ENCODE measurements at places on chromosomes 2 and 18.

DNA sequence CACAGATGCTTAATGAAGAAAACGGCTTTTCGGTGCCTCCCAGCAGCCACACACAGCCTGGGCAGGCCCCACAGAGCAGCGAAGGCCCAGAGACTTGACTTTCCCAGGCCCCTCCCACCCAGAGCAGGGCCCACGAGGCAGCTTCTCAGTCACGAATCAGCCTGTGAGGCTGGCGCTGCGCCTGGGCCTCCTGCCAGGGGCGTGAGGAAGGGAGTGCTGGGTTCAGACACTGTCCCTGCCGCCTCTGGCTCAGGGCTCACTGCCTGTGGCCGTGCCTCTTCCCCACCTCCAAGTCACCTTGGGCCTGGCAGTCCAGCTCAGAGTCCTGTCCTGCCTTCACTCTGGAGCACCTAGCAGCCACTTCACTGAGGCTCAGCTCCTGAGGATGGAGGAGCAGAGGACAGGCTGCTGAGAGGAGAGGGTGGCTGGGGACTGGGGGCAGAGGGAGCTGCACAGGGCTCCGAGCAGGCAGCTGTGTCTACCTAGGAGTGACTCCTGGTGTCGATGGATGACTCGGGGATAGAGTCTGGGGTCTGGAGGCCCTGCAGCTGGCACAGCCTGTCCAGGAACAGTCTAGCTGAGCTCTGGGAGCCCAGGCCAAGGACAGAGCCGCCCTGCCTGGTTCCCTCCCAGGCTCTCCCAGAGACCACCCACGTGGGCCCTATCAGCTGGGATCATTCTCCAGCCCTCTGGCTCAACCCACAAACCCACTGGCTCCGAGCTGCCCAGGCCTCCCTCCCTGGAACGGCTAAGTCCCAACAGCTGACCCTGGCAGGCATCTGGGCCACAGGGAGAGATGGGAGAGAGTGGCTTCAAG is 36.4 kb upstream of the FOSL2 start:
- DNase-seq = no peak

GRCh38 chr2:199431746-199432213 is 26.0 kb downstream of the SATB2 start:
- no peak for DNase-seq

DNA sequence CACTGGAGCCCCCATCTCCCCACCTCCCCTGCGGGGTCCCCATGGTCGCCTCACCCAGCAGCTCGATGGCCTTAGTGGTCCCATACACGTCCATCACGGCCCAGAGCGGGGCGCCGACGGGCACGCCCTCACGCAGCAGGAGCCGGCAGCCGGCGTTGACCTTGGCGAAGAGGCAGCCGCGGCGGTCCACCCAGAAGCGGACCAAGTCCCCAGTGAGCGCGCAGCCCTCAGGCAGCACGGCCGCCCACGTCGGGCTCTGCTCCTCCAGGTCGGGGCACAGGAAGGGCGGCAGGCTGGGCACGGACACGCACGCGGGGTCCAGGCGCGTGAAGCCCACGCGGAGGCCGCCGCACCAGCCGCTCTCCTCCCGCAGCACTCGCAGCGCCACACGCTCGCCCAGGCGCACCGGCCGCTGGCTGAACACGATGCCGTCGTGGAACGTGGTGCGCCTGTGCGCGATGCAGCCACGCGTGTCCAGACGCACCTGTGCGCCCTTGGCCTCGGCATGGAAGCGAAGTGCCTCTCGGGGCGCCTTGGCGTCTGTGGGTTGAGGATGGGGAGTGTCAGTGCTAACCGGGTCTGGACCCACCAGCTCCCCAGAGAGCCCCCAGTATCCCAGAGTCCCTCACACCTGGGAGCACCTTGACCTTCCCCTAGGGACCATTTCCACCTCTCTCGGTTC is 4.6 kb downstream of the NEURL3 start:
- DNase-seq = no peak

DNA sequence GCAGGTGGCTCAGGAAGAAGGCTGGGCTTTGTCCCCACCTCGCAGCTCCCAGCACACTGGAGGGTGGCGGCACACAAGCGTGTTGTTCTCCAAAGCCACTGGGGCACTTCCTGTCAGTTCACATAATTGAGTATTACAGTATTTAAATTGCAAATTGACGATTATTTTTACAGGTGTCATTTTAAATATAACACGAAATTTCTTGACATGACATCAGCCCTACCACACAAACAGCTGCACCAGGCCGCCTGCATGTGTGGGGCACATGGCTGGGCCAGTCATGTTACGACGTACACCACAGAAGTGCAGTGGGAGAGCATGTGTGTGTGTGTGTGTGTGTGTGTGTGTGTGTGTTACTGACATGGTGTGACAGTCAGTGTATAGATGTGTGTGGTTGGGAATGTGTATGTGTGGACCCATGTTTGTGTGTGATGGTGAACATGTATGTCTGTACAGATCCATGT is 155.6 kb downstream of the TTC32 start:
- no peak for DNase-seq

GRCh38 chr2:121129692-121130091 is 155.3 kb downstream of the TFCP2L1 start:
- DNase-seq = no peak

Measured in forelimb muscle (tissue), 1 donor.